ELR (cell line): ENCODE measurements at places on chromosomes 16 and 17.

- DNase-seq, result peak; percentile 100
Measured at GRCh38 chr17:80147035-80147822, at the start of gene EIF4A3. Gene EIF4A3 (minus strand): TSS chr17:80147128. CDS start chr17:80146961, 167 bp downstream.

- no peak for DNase-seq
Measured at GRCh38 chr17:59547131-59547915, 18.1 kb upstream of the DHX40 start.

DNA sequence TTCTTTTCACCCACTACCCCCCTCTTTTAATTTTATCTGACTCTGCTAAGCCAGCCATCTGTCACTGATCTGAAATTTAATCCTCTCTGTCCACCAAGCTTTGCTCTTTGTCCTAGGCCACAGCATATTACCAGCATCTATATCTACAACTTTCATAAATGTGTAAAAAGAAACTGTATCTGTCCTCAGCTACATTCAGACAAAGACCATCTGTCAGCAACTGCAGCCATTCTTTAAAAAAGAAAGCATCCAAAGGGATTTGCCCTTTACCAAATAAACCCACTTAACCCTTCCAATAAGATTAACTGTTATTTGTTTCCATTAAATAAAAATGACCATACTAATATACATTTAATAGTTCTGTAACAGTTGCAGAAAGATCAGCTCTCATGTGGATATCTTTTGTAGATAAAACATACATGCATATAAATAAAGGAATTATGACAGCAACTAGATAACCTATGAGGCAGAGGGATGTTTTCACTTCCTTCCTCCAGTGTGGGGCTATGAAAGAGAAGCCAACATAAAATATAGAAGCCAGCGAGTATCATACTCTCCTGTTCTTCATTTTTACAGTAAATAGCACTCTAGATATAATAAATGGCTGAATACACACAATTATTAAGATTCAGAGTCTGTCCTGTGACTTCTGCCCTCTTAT, 602.5 kb upstream of the SALL1 start:
- no peak for DNase-seq

DNA sequence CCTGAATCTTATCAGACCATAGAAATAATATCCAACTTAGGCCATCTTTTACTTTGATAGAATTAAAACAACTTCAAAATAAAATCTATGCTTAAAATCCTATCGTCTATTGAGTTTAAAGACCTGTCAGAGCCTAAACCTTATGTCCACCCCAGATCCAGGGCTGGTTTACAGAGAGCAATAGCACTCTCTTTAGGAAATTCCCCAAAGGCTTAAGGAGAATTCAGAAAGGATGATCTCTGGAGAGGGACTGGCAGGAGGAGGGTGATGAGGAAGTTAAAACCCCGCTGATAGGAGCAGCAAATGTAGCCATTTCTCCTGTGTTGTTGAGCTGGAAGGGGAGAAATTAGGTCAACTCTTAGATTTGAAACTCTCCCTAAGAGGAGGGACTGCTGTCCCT, 175.3 kb downstream of the HS3ST4 start:
- no peak for DNase-seq

DNA sequence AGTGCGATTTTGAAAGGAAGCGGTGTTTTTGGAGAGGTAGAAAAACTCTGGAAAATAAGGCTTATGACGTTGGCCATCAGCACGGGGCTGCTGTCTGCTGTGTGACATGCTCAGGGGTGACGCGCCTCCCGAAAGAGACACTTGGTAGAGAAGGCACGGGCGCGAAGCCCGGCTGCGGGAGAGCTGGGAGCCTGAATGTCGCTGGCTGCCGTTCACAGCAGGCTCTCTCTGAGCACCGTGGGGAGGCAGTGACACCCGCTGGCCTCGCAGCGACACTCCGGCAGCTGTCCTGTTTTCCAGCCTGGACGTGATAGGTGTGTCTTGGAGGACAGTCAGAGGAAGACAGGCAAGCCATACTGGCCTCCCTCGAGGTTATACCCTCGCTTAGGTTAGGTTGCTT, 759.1 kb upstream of the RBFOX1 start:
- no peak for DNase-seq

- no peak for DNase-seq
Measured at GRCh38 chr16:80703131-80704071, 101.0 kb downstream of the CDYL2 start.
